ENCODE measurements at places on chromosomes 3 and 15.

DNA sequence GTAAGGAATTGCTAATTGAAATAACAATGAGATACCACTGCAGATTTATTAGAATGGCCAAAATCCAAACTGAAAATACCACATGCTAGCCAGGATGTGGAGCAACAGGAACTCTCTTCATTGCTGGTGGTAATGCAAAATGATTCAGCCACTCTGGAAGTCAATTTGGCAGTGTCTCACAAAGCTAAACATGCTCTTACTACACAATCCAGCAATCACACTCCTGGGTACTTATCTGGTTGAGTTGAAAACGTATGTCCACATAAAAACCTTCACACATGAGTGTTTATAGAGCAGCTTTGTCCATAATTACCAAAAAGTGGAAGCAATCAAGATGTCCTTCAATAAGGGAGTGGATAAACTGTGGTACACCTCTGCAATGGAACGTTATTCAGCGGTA, 113.3 kb downstream of the SMAD6 start:
- H3K36me3 ChIP-seq = no peaks in the 10 kb centered on the region
- no peak overlapping the region for H3K4me3 ChIP-seq
- DNase-seq = no peak
- H3K4me1 ChIP-seq = no peaks in the 10 kb centered on the region
- no peak overlapping the region for H3K27ac ChIP-seq
- H3K27me3 ChIP-seq = no peaks in the 10 kb centered on the region

GRCh38 chr15:59741274-59741906, 52.3 kb upstream of the BNIP2 start:
- H3K4me1 ChIP-seq = no peaks in the 10 kb centered on the region
- no peak overlapping the region for H3K4me3 ChIP-seq
- peak; percentile 53 for DNase-seq

GRCh38 chr15:100348578-100348977, 6.8 kb upstream of the ADAMTS17 start:
- H3K36me3 ChIP-seq = no peaks in the 10 kb centered on the region
- peak; percentile 23 for DNase-seq
- H3K27ac ChIP-seq = no peak overlapping the region
- H3K4me1 ChIP-seq = peaks cover 7% of the 10 kb centered on the region
- H3K4me3 ChIP-seq = no peak overlapping the region
- H3K27me3 ChIP-seq = no peaks in the 10 kb centered on the region

- no peak overlapping the region for H3K27ac ChIP-seq
- H3K36me3 ChIP-seq = no peaks in the 10 kb centered on the region
These were observed 79.6 kb upstream of the DCBLD2 start for GRCh38 chr3:98980915-98981596.

- no peak overlapping the region for H3K27ac ChIP-seq
- no peaks in the 10 kb centered on the region for H3K27me3 ChIP-seq
- no peak for DNase-seq
- no peak overlapping the region for H3K4me3 ChIP-seq
These were observed 584.4 kb downstream of the PDCD6IP start for GRCh38 chr3:34382859-34383258.

GRCh38 chr3:106981392-106981791, 395.8 kb upstream of the CCDC54 start:
- H3K27ac ChIP-seq = no peak overlapping the region
- no peak for DNase-seq
- no peaks in the 10 kb centered on the region for H3K27me3 ChIP-seq
- no peaks in the 10 kb centered on the region for H3K36me3 ChIP-seq

GRCh38 chr3:131714585-131715220, 211.9 kb upstream of the MRPL3 start:
- no peak for DNase-seq
- H3K4me3 ChIP-seq = no peak overlapping the region

Data from trophoblast cell (in vitro differentiated cells and primary cell).